Astrocyte (in vitro differentiated cells and primary cell): ENCODE measurements at places on chromosomes 7 and 10.

GRCh38 chr7:80997841-80998240 is 79.0 kb upstream of the SEMA3C start:
- DNase-seq: no peak

DNA sequence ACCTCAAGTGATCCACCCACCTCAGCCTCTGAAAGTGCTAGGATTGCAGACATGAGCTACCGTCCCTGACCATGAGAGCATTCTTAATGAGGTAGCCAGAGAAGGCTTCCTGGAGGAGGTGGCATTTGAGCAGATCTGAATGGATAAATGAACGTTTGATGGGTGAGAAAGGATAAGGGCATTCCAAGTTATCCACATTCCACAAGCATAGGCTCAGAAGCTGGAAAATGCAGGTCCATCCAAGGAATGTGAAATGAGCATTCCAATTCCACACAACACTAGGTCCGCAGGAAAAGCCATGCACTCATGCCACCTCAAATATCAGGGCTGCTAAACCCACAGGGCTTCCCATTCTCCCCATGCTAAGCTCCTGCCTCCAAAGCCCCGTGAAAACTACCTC is 17.0 kb downstream of the TMEM130 start:
- peak; percentile 78 for DNase-seq

- no peak for DNase-seq
Measured at GRCh38 chr10:71659111-71659634, 60.4 kb downstream of the C10orf105 start.

- no peak for DNase-seq
Measured at GRCh38 chr10:97076781-97077180, 109.0 kb downstream of the SLIT1 start.

DNA sequence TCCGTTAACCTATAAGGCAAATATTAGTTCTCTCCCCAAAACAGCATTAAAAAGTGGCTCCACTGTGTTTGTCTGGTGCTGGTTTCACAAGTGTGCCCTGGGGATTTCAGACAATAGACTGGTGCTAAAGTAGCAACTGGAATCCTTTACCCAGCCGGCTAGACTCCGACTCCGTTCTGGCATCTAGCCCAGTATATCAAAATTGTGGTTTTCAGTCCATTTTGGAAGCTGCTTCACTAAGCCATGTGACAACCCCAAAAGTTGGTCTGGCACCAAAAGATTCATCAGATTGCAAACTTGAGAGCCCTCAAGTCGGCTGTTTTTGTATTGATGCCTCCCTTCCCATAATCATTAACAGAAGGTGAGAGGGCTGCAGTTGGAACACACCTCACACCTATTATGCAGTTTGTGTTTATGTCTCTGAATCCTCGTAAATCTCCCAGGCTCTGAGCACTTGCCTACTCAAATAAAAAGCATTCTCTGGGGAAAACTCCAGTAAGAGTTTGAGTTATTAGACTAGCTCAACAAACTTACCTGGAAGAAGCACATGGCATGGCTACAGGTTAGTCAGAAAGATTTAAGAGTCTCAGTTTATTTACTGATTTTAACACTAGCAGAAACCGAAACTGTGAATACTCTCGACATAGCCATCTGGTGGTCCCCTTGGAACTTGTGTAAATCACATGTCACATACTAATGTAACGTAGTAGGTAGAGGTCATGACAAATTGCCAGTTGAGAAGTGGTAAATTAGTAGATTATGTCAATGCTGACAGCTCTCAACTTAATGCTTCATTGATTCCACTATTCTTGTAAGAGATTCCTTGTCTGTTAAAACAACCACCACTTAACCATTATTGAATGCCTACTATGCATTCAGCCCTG is 14.8 kb upstream of the WNT16 start:
- peak; percentile 29 for DNase-seq

DNA sequence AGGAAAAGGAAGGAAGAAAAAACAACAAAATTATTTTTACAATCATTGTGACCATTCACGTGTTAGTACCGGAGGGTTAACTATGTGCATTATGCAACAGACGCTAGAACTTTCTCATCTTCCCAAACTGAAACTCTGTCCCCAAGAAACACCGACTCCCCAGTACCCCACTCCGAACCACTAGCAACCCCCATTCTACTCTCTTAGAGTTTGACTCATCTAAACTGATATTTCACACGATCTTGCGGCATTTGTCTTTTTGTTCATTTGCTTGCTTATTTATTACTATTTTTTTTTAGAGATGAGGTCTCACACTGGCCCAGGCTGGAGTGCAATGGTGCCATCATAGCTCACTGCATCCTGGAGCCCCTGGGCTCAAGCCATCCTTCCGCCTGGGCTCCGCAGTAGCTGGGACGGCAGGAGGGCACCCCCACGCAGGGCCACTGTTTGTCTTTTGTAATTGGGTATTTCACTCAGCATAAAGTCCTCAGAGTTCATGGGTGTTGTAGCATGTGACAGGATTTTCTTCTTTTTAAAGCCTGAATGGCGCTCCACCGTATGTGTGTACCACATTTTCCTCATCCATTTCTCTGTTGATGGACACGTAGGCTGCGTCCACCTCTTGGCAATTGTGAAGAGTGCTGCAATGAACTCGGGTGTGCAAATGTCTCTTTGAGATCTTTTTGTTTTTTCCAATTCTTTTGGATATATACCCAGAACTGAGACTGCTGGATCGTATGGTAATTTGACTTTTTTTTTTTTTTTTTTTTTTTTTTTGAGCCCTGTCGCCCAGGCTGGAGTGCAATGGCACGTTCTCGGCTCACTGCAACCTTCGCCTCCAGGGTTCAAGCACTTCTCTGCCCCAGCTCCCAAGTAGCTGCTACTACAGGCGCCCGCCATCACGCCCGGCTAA is 9.5 kb downstream of the MNX1 start:
- no peak for DNase-seq

- peak; percentile 87 for DNase-seq
Measured at GRCh38 chr7:23474094-23474828, 4.0 kb upstream of the IGF2BP3 start.

- no peak for DNase-seq
Measured at GRCh38 chr7:72919256-72919775, 5.6 kb upstream of the POM121 start.

- no peak for DNase-seq
Measured at GRCh38 chr10:129710510-129710847, 243.4 kb downstream of the MGMT start.

GRCh38 chr7:156607332-156608172 is 33.0 kb upstream of the RNF32 start:
- no peak for DNase-seq

DNA sequence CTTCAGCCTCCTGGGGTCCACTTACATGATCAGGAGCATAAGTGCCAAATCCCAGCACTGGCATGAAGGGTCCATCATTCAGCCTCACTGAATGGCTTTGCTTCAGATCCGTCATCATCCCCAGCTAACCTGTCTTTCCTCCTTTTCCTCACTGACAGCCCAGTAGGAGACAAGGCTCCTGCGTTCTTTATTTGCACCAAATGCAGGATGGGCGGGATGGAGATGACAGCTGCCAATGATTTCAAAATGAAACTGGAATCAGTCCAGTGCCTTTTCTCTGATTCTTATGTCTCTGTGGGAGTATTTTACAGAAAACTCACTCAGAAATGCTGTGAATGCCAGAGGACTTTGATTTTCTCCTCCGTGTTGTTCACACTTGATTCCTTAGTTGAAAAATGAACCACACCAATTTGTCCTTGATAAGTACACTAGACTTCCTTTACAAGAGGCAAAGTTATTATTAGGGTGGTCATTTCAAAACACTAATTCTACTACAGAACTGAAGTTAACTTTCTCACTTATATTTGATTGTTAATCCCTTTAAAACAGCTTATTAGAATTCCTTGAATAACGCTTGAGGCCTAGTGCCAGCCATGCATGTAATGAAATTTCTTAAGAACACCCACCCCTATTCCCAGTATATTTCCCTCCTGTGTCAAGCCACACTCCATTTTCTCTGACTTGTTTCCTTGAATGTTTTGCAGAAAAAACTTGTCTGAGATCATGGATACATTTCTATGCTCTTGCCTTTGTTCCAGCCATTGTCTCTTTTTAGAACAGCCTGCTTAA is at the start of gene AKR1C8:
TSS of gene AKR1C8 (minus strand) at position 164 of the 789 bp plus-strand sequence. CDS start at position 118, 46 bp downstream.
- no peak for DNase-seq

GRCh38 chr7:95867309-95867708 is 95.0 kb downstream of the DYNC1I1 start:
- no peak for DNase-seq

- no peak for DNase-seq
Measured at GRCh38 chr10:110032801-110033700, 25.3 kb downstream of the ADD3 start.

DNA sequence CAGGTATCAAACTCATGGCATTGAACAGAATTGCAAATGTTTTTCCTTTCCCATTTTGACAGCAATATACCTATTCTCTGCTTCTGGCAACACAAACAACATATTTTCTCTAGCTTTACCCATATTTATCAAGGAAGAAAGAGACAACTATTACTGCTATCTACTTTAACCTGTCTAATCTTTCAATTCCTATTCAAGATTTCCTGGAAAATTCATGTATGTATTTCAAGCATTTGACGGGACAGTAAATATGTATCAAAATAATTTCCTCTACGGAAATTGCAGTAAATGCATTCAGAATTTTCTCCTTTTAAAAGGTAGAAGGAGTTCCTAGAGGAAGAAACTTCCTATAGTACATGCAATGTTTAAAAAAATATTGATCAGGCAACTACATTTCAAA is 179.3 kb upstream of the LRRN3 start:
- no peak for DNase-seq

GRCh38 chr7:50644586-50644985 is 79.4 kb upstream of the DDC start:
- no peak for DNase-seq

DNA sequence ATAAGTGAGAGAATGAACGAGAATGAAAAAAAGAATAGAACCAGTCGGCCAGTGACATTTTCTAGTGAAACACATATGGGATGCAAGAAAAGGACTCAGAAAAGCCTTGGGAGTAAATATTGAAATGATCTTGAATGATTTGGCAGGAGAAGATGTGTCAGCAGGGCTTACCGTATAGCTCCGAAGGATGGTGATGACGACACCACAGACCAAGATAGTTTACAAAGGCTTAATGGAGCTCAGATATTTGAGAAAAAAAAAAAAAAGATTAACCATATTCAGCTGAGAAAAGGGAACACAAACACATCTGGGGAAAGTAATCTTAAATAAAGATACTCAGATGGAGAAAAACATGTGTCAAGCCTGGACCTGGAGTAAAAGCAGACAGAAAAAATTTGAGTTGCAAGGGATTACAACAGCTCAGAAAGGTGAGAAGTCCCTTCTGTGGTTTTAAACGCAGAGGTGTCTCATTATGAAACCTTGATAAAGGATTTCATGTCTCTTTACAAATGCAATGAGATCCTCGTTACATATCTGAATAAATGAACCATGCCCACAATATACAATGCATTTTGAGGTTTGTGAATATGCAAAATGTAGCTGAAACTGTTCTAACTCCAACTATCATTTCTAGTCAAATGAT is 36.0 kb downstream of the DNAJB9 start:
- DNase-seq: no peak

- peak; percentile 92 for DNase-seq
Measured at GRCh38 chr7:84194484-84195271, at the start of gene SEMA3A. TSS of gene SEMA3A (minus strand) at chr7:84194789. CDS start at chr7:84194586, 203 bp downstream.

DNA sequence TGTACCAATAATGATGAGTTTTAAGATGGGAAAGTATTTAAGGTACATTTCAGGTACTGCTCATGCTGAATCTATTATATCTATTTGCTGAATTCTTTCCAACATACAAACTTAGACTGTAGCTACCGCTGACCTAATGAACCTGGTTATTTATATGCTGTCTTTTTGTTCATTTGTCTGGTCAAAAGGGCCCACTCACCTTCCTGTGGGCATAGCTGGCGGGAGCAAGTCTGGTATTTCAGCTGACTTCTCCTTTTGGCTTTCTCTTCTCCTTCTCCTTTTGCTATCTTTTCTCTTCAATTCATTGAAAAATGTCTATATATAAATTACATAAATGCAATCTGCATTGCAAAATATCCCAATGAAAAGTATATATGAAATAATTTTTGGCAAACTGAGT is 9.5 kb downstream of the PLXDC2 start:
- DNase-seq: no peak

- peak; percentile 52 for DNase-seq
Measured at GRCh38 chr7:139451638-139452037, 31.8 kb downstream of the KLRG2 start.

GRCh38 chr10:7492660-7493046 is 81.8 kb upstream of the SFMBT2 start:
- no peak for DNase-seq

DNA sequence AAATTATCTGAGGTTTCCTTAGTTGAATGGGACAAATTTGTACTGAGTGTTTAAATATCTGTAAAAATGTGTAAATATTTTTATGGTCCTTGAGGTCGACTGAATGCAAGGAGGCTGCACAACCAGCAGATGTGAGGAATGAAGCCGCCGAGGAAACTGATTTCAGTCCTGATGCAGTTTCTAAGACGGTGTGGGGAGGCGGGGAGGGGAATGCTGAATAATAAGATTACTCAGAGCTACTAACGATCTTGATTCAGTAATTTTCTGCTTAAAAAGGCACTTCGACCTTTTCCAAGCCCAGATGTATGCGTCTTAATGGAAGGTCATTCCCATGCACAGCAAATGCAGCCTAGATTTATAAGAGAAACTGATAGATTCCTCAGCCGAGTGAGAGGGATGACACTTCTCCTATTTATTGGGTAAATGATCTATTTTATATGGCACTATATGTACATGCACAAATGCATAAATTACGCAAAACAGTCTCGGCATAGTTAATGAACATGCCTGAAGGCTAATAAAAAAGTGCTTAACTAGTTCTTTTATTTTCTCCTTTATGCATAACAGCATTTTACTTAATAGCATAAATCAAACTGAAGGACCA is 167.6 kb upstream of the PITRM1 start:
- DNase-seq: no peak

DNA sequence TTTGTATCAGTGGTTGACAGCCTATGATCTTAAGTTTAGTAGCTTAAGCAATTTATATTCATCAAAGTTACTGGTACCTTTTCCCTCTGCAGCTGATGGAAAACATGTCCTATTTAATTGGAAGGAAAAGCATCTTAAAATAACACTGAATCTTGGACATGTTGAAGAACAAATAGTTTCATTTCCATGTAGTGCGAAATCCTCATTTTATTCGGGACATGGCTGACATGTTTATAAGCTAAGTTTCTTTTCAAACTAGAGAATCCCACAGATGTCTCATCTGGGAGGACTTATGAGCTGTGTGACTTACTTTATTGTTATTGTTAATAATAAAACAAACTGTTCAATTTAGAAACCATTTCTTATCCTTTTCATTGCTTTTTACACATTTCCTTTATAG is 461.0 kb downstream of the SUGCT start:
- DNase-seq: no peak

GRCh38 chr10:112902730-112903129 is 47.3 kb upstream of the TCF7L2 start:
- no peak for DNase-seq

- peak; percentile 23 for DNase-seq
Measured at GRCh38 chr7:95686109-95686508, 86.2 kb upstream of the DYNC1I1 start.

DNA sequence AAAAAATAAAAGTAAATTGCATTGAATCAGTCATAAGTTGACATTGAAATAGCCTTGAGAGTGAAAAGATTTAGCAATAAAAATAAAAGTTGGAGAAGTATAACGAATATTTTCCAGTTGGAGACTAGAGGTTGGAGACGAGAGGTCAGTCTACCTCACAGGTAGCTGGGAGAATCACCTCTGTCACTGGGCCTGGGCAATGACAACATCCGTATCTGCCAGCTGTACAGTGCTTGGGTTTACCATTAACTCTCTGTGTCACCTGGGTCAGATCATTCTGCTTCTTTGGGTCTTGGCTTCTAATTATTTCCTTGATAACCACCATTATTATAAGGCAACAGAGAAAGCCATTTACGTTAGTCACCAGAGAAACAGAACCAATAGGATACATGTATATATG is 62.0 kb upstream of the STEAP4 start:
- no peak for DNase-seq
